ENCODE measurements at places on chromosomes 7 and 10. TPM values are rescaled to one million over a fixed set of nuclear protein-coding genes. Genes with fewer than 3 reads are reported as not detected.
A peak's percentile ranks its signal among the peaks of the same experiment; 100 is the strongest.

KLF14 gene
- polyA plus RNA-seq = 0.76 TPM

LIPK gene
- polyA plus RNA-seq = not detected

DNA sequence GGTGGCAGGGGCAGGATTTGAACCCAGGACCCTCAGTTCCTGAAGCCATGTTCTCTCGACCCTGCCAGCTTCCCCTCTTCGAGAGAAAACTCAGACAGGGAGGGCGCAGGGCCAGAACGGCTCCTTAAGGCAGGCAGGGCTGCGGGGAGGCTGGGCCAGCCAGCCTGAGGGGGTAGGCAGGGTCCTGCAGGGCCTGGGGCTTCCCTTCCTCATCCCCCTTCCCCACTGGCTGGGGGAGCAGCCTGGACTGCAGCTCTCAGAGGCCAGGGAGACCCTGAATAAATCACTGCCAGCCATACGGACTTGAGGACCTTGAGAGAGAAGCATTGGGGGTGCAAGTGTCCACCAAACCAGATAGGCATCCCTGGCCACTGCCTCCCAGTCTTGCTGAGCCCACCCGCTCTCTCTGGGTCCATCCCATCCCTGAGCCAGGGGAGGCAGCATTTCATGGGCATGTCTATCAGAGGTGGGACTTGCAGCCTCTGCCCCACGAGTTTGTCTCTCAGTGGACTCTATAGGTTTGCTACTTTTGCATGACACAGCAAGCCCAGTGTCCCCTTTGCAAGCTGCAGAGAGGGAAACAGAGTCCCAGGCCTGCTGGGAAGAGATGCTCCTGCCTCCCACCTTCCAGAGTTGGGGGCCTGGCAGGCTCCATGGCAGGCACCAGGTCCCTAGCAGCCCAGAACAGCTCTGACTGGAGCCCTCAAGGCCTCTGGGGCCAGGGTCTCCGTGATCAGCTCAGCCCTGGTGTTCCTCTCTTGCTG is 70.9 kb downstream of the MYL10 start:
- no peak for DNase-seq

DNA sequence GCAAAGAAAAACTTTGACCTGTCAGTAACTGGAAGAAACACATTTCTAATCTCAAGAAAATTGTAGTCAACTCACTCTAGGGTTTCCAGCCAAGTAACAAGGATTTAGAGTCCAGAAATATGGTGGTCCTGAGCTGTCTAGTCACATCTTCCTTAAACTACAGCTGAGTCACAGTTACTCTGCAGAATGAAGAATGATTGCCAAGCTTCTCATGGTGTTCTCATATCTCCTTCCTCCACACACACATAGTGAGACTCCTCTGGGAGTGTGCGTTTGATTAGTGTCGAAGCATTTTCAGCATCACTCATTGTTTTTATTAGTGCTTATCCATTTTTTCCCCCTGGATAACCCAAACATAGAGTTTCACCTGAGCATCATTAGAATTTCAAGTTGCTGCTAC is 93.1 kb upstream of the CXCL12 start:
- no peak for DNase-seq

DNA sequence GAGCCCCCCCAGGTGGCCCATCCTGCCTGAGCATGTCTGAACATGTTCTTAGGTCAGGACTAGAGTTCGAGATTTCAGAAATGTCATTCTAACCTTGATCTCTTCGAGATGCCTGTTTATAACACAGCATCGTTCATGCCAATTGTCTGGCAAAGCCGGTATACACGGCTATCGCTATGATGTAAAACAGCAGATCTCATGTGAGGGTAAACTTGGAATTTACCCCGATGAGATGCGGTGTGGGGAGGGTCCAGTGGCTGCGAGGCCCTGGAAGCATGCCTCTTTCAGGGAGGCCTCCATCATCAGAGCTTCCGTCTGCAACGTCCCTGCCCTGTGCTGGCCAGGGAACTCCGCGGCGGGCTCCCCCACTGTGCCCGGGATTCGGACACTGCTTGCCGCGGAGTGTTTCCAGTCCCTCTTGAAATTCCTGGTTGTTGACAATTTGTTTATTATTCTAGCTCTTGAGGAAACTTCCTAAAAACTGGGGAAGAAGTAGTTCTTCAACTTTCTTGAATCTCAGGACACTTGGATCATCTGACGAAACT is 168.6 kb upstream of the RHEB start:
- no peak for DNase-seq

- no peak for DNase-seq
Observed at GRCh38 chr7:133502498-133502897, 249.6 kb downstream of the EXOC4 start.

DNA sequence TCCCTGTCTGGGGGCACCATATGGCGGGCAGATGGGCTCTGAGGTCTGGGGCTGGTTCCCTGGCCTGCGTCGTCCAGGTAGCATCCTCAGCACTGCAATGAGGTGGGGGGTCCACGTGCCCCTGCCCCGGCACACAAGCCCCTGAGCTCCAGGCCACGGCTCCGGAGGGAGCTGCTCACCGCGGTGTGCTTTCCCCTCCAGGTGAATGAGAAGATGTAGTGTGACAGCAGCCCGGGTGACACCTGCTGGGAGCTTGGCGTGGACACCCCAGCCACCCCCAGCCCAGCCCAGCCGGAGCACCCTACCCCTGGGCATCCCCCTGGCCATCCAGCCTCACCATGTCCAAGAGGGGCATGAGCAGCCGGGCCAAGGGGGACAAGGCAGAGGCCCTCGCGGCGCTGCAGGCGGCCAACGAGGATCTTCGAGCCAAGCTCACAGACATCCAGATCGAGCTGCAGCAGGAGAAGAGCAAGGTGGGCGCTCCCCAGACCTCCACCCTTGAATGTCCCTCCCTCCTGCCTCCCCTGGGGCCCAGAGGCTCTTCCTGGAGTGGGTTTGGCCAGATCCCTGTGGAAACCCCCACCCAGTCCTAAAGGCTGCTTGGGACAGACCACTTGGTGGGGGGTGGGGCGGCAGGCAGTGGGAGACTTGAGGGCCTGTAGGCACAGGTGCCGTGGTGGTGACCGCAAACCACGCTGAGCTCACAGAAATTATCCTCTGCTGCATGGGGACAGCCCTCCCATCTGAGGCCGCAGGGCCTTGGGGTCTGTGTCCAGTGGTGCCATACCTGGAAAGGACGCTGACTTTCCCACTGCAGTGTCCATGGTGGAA is 38.9 kb downstream of the JAKMIP3 start:
- no peak for DNase-seq

GRCh38 chr10:70775679-70776454 is 9.3 kb downstream of the TBATA start:
- DNase-seq = no peak

DNA sequence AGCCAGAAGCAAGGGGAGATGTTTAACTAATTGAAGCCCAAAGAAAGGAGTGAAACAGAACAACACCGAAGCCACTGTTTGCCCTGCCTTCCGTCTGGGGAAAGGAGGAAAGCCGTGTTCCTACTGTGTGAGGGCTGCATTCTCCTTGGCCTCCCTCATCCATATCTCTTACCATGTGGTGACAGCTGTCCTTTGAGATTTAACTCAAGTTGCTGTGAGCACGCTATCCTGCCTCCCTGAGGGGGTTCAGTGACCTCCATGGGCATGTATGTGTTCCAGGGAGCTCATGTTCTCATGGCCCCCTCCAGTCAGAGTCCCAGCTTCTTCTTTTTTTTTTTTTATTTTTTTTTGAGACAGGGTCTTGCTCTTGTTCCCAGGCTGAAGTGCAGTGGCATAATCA is 26.2 kb upstream of the CRHR2 start:
- no peak for DNase-seq

DNA sequence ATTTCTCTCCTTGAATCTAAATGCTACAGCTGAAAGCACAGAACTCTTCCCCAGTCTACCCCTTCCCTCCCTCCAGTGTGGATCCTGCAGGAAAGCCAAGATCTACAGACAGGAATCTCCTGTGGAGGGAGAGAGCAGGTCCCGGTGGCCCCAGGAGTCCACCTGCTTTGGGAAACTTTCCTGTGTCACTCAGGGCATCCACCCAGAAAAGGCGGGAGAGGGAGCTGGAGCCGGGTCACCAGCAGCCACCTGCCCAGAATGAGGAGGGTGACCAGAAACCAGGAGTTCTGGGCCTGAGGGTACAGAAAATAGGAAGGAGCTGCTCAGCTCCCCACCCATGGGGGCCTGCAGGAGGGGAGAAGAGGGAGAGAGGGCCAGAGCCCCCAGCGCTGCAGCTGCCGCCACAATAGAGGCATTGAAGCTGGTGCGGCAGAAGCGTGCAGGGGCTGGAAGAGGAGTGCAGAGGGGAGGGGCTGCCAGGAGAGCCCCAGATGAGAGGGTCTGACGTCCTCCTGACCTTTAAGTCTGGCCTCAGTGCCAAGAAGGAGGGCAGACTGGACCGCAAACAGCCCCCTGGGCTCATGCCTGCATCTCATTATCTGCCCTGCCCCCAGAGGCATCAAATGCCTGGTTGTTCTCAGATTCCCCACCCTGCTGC is 56.3 kb upstream of the TMEM72 start:
- DNase-seq = no peak

- no peak for DNase-seq
Observed at GRCh38 chr7:48046458-48046857, 11.1 kb downstream of the C7orf57 start.

DNA sequence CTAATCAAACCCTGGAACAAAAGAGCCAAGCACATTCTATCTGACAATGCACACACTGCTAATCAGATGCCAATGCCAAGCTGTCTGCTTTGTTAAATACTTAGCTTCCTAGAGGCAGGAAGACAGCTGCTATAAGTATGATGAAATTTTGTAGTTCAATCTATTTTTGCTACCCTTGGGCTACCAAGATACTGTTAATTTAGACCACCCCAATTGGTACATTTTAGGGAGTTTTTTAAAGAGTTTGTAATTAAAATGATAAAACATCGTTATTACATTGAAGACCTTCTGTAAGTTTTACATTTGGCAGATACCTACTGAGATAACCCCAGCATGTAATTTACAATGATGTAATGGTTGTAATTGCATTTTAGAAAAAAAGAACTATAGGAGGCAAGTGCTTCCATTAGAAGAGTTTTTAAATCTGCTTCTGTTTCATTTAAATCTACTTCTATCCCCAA is 268.5 kb downstream of the ADK start:
- DNase-seq = no peak

GRCh38 chr7:51869452-51869851 is 552.8 kb upstream of the COBL start:
- DNase-seq = no peak

DNA sequence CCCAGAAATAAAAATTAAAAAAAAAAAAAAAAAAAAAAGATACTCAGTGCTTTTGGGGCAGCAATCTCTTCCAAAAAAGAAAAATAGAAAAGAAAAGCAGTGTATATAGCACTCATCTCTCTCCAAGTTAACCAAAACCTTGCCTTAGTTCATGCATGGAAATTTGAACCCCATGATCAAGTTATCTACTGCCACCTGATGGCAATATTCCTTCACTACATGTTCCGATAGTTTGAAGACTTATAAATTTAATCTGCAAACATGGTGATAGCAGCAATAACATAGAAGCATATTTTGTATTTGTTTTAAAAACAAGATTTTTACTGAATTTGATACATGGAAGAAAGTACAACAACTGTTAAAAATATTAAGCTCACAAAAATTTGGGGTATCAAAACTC is 48.6 kb upstream of the SLIT1 start:
- DNase-seq = peak; percentile 33

GRCh38 chr10:12062754-12063482 is 5.8 kb upstream of the DHTKD1 start:
- DNase-seq = no peak

GRCh38 chr10:17001961-17002749 is 127.5 kb downstream of the CUBN start:
- DNase-seq = no peak

GRCh38 chr10:128069351-128070051 is 56.7 kb downstream of the MKI67 start:
- peak; percentile 71 for DNase-seq

DNA sequence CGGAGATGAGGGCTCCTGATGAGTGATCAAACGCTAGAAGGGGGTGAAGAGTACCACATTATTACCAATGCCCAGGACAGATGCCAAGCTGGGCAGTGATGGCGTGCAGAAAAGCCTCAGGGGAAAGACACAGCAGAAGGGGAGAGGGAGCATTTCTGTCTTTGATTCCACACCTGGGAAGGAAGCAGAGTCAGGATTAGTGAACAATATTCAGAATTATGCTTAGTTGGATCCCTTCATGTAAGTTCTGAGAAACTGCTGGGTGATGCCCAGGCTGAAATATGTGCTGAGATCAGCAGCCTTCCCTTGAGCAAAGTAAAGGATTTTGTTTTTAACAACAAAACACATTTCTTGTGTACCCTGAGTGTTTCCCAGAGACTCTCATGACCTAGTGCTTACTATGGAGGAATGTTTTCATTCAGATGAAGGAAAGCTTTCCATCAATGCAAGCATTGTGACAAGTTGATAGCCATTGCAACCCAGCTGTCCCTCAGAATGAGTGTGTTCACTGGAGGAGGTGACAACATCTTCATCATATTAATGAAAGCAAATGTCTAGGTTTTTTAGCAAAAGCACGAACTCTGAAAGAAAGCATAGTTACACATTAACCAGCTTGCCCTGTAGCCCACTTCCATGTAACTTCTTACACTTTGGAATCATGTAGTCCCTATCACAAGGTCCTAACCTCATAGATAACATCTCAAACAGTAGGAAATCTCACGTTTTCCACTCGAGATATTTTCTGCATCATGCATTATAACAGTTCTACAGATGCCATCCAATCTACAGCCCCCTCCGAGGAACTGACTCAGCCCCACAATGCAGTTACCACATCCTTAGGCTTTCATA is 23.8 kb upstream of the AKR1C1 start:
- DNase-seq = no peak

DNA sequence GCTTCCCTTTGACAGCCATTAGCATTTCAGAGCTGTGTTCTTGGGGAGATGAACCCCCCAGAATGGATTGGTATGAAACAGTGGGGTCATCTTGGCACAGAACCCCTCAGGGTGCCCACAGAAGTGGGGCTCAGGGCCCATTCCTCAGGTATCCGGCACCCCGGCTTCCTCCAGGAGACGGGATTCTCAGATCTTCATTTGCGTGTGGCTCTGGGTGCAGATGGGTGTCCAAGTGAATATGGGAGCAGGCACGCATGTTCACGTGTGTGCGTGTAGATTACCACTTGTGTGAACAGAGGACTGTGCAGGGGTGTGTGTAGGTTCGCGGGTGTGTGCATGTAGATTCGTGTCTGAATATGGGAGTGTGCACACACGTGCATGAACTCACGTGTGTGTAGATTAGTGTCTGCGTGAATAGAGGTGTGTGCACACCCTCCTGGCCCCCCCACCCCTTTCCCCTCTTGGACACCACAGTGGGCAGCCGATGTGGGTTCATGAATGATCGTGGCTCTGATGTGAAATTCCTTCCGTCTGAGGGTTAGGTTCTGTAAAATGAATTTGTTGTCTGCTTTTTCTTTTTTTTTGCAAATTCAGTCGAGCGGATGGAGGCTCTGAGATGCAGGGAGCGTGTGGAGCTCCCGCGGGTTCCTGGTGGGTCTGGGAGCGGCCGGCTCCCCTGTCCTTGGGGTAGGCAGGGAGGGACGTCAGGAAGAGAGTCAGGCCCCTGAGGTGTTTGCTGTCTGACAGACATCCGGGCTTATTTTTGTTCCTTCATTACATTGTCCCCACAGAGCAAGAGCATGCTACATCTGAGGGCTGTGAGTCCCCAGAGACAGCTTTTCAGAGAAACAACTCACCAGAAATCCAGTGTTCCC is 7.4 kb downstream of the ELFN1 start:
- DNase-seq = no peak

GRCh38 chr10:32349968-32350738 is 3.2 kb upstream of the EPC1 start:
- no peak for DNase-seq
